ENCODE measurements at places on chromosomes 7 and 10.

GRCh38 chr10:12868229-12868628, 133.3 kb downstream of the CCDC3 start:
- no peak for DNase-seq

DNA sequence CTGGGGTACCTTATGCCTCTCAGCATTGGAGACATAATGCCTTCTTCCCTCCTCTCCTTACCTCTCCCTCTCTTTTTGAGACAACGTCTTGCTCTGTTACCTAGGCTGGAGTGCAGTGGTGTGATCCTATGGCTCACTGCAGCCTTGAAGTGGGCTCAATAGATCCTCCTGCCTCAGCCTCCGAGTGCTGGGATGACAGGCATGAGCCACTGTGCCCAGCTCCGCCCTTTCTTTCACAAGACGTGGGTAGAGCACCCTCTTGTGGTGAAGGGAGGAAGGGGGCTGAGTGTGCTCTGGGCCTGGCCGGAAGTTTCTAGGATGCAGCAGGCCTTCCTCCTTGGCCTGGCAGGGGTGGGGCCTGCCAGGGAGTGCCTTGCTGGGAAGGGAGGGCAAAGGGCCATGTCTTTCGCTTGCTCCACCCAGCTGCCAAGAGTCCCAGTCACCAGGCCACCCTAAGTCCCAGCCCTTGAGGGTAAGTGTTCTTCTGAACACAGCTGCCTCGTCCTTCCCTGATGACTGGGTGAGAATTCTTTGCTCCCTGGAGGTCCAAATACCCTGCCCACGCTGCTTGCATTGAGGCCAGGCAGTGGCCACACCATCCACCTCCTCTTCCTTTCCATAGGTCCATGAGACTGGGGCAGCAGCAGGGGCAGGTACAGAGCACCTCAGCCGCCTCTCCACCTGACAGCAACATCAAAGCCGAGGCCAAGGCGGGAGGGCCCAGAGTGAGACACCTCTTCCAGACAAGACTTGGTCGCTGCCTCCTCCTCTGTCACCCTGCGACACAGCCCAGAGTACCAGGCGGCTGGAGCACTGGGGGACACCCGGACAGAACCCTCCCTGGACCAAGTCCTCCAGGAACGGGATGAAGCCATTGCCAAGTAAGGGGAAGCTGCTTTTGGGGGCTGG, 3.7 kb downstream of the ABHD11 start:
- DNase-seq: peak; percentile 95

GRCh38 chr7:129750501-129750900, 139.0 kb downstream of the NRF1 start:
- no peak for DNase-seq

DNA sequence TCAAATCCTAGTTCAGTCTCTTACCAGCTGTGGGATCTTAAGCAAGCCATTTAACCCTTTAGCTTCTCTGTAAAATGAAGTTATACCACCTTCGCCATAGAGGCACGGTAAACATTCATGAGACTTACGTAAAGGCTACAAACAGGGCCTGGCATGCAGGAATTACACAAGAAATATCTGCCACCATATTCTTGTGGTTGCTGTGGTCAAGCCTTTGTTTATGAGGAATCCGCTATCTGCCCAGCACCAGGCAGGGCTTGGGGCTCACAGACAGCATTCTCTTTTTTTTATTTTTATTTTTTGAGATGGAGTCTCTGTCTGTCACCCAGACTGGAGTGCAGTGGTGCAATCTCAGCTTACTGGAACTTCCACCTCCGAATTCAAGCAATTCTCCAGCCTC, 9.9 kb downstream of the AIFM2 start:
- no peak for DNase-seq

- no peak for DNase-seq
Observed at GRCh38 chr10:118342638-118343020, 505 bp upstream of the FAM204A start.

GRCh38 chr7:75866489-75867389, 12.1 kb upstream of the RHBDD2 start:
- peak; percentile 70 for DNase-seq

DNA sequence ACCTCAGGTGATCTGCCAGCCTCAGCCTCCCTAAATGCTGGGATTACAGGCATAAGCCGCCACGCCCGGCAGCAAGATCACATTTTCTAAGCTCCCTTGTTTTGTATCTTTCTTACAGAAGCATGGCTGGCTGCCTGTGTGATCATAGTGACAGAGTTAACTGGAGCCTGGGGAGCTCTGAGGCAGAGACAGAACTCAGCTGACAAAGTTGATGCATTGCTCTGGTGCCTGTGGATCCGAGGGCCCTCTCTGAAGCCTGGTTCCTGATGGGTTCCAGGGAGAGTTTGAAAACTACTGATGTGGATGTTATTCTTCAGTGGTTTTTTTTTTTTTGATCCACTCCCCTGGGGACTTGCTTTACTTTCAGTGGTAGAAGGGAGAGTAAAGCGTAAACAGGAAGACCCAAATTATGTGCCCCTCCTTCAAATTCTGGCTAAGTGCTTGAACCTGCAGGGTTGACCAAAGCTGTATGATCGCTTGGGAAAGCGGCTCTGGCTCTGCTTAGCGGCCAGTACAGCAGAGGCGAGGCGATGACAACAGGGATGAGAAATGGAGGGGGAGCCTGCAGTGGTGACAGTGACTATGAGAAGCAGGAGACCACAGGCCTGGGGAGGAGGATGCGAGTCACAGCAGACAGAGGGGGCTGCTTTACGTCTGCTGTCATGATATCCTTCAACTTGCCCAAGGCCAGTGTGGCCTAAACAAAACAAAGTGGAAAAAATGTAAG, 6.8 kb upstream of the EFCAB10 start:
- DNase-seq: no peak

DNA sequence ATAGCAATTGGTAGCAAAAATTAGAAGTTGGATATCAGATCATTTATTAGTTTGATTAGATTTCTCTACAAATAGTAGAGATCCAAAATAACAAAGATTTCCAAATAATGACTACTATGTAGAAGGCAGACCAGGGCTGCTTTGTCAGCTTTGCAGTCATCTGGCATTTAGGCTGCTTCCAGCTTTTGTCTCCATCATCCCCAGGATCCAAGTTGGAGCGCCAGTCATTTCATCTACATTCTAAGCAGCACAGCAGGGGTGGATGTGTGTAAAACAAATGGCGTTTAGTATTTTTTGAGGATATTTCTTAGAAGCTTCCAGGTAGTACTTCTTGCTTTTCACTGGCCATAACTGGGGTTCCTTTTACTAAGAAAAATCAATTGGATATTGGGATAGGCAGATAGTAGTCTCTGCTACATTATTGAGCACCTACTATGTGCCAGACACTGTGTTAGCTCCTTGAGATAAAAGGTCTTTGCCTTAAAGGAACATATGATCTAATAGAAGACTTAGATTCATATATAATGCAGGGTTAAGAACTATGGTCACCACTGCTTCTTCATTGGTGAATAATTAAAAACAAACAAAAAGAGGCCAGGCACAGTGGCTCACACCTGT, 41.5 kb downstream of the TPST1 start:
- no peak for DNase-seq

- DNase-seq: no peak
Observed at GRCh38 chr10:23872290-23872689, 336.6 kb upstream of the KIAA1217 start.

DNA sequence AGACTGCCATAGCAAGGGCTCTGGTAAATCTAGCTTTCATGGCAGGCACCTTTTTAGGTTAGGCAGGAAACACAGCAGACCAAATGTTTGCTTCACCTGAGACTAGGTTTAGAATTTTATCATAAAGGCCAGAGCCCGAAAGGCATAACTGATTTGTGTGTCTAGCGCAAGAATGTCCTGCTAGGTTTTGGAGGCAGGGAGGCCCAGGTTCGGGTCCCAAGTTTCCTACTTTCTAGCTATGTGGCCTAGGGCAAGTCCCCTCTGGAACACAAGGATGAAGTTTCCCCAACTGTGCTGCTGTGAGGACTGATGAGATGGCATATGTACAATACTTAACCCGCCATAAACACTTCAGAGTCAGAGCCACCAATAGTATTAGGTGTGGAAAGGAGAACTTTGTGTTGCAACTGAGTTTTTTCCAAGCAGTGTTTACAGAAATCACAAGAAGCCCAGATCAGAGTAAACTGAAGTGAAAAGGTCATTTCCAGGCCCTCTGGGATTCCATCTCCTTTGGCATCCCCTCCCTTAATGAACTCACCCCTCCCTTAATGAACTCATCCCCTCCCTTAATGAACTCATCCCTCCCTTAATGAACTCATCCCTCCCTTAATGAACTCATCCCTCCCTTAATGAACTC, 244.9 kb downstream of the SKAP2 start:
- DNase-seq: no peak

DNA sequence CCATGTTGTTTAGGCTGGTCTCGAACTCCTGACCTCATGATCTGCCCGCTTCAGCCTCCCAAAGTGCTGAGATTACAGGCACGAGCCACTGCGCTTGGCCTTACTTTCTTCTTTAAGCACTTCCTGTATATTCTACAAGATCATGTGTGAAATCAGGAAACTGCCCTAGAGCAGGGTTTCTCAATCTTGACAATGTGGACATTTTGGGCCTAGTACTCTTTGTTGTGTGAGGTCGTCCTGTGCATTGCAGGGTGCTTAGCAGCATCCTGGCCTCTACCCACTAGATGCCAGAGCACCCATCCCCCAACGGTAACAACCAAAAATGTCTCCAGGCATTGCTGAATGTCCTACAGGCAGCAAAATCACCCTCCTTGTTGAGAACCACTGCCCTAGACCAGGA, 24.7 kb downstream of the RRP12 start:
- no peak for DNase-seq

DNA sequence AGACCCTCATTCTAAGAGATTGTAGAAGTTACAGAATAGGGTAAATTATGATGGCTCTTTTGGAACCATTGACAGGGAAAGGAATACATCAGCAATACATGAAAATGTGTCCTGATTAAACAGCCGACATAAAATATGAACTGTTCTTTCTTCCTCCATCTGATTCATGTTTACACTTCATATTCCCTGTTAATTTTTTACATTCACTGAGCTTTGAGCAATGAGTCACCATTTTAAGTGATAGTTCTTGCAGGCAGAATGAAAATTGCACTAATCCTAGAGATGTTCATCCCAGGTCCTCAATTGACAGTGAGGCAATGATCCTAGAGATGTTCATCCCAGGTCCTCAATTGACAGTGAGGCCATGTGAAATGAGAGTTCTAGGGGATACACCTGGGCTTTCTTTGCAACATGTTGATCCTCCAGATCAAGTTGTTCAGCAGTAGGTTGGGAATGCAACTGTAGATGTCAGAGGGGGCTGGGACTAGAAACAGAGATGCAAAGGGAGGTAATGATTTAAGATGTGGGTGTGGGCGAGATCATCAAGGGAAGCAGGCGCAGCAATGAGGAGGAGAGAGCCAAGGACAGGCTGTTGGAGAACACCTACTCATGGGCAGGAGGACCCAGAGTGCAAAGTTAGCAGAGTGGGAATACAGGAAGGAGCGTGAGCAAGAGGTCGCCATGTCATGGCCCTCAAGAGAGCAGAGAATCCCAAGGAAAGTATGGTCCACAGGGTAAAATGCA, 138.7 kb downstream of the ZNF365 start:
- no peak for DNase-seq

GRCh38 chr7:54253036-54253373, 289.2 kb upstream of the VSTM2A start:
- no peak for DNase-seq

Measured in NCI-H460 (cell line).